NCI-H1048 (cell line): ENCODE measurements at places on chromosomes 2 and 18.

DNA sequence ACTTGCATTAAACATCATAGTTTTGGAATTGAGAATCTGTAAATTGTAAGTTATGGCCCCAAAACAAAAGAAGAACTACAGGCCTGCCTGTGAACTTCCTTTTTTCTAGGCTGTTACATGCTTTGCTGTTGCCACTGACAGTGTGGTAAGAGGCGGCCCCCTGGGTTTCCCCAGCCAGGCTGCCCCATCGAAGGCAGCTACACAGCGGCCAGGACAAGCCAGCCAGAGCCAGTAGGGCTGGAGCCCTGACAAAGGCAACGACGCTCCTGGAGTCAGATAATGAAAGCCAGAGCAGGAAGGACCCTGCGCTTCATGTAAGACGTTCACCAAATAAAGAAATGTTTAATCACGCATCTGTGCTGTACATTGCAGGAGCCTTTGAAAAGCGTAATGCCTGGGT, 55.0 kb downstream of the ANKRD44 start:
- no peak for DNase-seq

GRCh38 chr2:88656690-88657089, 29.4 kb upstream of the EIF2AK3 start:
- no peak for DNase-seq

- DNase-seq = no peak
Observed at GRCh38 chr18:63477968-63478367, 1.2 kb downstream of the SERPINB5 start.

GRCh38 chr2:112710956-112711750, 9.7 kb upstream of the NT5DC4 start:
- DNase-seq = no peak

DNA sequence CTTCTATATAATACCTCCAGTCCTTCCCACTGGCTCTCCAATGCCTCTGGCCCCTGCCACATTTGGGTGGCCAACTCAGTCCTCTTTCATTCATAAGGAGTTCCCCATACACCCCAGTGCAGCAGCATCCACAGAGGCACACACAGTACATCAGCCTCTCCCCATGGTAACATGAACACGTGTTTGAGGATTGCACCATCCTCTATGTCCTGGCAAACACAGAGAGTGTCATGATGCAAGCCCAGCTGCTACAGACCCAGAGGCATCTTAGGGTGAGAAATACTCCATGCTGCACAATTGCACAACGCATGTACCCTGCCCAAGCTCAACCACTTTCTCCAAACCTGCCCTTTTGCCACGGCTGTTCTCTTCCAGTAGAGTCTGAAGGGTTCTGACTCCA, 11.5 kb downstream of the IGFBP5 start:
- no peak for DNase-seq

GRCh38 chr2:207224791-207225482, 59.2 kb upstream of the KLF7 start:
- no peak for DNase-seq

DNA sequence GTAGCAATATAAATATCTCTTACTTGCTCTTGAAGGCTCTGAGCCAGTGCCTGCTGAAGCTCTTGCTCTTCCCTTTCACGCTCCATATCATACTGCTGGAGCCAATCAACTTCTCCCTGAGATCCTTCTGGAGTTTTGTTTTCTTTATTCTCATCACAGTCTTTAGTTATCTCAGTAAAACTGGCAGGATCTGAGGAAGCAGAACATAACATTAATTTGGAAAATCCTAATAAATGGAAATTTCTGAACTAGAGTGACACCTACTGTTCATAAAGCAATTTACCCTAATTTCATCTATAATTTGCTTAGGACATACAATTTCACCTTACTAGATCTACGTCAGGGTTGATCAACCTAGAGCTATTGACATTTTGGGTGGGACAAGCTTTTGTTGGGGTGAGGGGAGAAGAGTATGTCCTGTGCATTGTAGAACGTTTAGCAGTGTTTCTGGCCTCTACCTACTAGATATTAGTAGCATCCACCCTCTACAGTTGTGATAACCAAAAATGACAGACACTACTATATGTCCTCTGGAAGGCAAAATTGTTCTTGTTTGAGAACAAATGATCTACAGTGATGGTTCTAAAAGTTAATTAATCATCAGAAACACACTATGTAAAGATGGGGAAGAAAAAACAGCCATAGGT, 47.2 kb downstream of the VIL1 start:
- no peak for DNase-seq

GRCh38 chr2:160429248-160430000, 64.2 kb downstream of the RBMS1 start:
- DNase-seq = no peak

DNA sequence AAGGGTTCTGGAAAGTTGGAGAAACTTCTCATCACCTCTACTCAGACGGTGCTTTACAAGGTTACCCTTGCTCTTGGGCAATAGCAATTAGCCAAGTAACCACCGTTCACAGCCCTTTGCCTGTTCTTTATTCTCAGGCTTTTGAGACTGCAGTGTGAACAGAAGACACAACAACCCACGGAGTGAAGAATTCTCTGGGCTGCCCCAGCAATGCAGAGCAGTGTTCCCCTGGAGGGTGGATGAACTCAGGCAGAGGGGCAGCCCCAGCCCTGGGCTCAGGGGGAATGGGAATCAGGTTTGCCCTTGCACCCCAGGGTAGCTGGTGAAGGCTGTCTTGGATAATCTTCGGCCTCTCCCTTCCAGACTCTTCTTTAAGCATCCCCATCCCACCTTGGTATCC, 69.1 kb downstream of the MCFD2 start:
- DNase-seq = no peak

DNA sequence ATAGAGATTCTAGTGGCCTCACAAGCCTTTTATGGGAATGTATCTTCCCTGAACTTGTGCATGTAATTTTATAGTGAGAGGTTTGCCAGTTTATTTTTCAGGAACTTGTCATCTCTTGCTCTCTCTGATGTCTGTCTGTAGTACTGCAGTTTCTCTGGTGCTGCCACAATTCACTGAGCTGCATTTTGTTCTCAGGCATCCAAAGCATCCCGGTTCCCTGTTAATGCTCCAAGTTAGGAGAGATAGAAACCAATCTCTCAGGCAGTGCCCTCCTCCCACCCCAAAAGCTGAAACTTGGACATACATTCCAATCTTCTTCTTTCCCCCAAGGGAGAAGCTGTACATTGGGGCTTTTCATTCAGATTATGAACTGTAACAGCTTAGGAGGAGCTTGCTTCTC, 30.1 kb upstream of the GRB14 start:
- no peak for DNase-seq

GRCh38 chr2:67445652-67446268, 48.6 kb downstream of the ETAA1 start:
- DNase-seq = no peak

GRCh38 chr2:128756365-128756717, 437.7 kb upstream of the HS6ST1 start:
- DNase-seq = no peak

GRCh38 chr2:165105926-165106325, 97.9 kb downstream of the SCN3A start:
- no peak for DNase-seq

- DNase-seq = no peak
Observed at GRCh38 chr2:74646834-74647482, 1.2 kb downstream of the M1AP start.
